ENCODE measurements at places on chromosomes 7 and 10.

GRCh38 chr7:25068502-25069213, 56.4 kb downstream of the CYCS start:
- DNase-seq = no peak

DNA sequence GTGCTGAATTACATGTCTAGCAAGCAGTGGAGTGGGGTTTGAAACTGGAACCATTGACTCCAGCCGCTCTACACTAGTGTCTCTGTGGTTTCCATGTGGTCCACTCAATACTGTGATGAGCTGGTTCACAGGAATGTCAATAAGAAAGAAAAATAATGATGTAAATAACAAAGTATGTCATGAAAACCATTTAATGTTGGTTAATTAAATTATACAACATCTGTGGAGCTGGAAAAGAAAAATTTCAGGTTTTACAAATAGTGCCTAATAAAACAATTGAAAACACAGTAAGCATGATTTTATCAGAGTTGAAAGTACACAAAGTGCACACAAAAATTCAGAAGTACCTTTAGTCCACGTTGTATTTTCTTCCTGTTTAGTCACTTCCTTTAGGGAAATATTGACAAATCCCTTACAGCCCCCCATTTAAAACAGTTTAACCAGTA, 28.7 kb upstream of the NAMPT start:
- peak; percentile 49 for DNase-seq

GRCh38 chr10:24721229-24722106, 2.2 kb downstream of the ARHGAP21 start:
- DNase-seq = no peak

DNA sequence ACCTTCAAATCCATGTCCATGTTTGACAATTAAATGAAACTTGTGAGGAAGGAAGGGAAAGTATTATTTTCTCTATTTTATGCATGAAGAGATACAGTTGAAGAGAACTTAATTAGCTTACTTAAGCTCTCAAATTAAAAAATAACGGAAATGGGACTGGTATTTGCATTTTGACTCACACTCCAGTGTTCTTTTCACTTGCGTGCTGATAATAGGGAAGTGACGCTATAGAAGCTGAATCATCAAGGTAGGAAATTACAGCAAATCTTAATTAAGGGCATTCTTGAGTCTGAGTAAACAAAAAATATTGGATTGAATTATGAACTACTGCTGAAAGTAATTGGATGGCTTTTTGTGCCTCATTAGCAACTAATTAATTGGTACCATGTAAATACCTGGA, 44.0 kb upstream of the NPVF start:
- DNase-seq = no peak

- no peak for DNase-seq
Measured at GRCh38 chr7:157238087-157238486, 98.7 kb upstream of the DNAJB6 start.

DNA sequence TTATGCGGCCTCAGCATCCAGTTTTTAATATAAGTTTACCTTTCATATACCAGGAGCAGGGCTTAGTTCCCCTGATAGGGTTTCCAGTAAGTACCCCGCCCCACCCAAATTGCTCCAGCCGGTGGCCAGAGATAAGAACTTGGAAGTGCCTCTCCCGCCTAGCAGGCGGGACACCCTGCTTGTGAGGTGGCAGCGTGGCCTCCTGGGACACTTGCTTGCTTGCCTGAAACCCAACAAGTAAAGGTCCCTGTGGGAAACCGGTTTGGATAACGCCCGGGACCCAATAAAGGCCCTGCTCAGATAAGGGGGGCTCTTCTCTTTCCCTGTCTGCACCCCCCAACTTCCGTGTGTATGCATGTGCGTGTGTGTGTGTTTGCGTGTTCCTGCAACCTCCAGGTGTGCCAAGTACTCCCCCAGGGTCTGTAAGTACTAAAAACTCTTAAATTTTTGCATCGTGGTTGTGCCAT, 154.3 kb downstream of the ARHGAP21 start:
- DNase-seq = no peak
